ENCODE measurements at places on chromosomes 1 and 21.

DNA sequence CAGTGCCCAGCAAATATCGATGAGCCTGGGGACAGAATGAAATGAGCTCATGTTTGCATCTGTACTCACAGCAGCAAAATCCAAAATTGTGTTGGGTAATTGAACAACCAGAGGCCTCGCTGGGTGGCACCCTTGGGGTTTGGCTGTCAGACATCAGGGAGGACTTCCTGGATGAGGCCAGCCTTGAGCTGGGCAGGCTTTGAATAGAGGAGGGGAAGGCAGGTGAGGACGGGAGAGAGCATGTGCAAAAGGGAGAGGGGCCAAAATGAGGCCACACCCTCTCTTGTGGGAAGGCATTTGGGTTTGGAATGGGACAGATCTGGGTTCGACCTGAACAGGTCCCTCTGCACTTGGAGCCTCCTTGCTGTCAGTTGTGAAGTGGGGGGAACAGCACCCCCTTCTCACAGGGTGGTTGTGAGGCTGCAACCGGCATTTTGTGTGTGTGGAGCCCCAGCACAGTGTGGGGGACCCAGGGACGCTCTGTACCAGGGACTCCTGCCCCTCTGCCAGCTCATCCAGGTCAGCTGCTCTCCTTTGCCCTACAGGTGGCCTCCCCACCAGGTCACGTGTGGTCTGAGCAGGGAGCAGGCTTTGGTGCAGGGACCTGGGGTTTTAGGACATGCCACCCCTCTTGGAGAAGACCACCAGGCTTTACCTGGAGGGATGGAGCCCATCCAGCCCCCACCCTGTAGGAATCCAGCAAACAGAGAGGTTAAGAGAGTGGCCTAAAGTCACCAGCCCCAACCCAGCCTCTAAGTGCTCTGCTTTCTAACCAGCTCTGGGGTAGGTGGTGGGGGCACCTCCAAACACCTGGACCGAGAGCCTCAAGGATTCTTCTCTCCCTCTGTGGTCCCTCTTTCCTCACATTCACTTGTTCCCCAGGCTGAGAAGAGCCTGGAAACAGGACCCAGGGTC is 521.8 kb downstream of the PTPRU start:
- no peak for DNase-seq

GRCh38 chr1:15246960-15247614 is at the start of gene FHAD1:
Gene FHAD1 (plus strand): TSS chr1:15247223. CDS start chr1:15251785, 4,562 bp downstream.
- peak; percentile 35 for DNase-seq

DNA sequence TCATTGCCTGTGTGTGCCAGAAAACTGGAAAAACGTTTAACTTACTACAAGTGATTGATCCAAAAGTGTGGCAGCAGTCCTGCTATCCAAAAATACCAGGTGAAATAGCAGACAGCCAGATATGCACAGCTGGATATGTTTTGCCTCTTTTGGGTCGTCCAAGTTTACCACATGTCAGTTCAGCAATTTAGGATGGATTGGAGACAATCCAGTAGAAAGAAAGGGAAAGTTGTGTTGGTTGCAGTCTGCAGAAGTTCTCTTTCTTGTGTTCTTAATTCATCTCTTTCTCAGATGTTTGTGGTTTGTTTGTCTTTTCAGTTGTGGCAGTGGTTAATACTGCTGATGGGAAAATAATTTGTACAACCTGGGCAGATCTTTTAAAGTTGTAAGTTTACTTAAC is 645.0 kb downstream of the PTPRC start:
- no peak for DNase-seq

DNA sequence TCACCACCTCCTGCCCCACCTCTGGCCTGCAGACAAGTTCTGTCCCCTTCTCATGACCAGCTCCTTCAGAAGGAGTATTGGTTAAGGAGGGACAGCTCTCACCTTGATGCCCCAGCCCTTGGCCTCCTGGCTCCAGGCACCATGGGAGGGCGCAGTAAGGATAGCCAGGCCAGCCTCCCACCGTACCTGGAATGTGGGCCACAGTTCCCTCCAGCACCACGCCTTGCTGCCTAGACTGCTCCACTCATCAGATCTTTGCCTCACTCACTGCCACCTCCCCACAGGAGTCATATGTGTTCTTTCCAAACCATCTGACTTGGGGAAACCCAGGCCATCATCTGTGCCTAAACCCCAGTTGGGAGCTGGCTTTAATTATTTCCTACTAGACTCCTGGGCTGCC is 97.0 kb downstream of the CCDC185 start:
- DNase-seq, result no peak

GRCh38 chr1:32539584-32540571 is 651 bp downstream of the ZBTB8A start:
- peak; percentile 42 for DNase-seq

DNA sequence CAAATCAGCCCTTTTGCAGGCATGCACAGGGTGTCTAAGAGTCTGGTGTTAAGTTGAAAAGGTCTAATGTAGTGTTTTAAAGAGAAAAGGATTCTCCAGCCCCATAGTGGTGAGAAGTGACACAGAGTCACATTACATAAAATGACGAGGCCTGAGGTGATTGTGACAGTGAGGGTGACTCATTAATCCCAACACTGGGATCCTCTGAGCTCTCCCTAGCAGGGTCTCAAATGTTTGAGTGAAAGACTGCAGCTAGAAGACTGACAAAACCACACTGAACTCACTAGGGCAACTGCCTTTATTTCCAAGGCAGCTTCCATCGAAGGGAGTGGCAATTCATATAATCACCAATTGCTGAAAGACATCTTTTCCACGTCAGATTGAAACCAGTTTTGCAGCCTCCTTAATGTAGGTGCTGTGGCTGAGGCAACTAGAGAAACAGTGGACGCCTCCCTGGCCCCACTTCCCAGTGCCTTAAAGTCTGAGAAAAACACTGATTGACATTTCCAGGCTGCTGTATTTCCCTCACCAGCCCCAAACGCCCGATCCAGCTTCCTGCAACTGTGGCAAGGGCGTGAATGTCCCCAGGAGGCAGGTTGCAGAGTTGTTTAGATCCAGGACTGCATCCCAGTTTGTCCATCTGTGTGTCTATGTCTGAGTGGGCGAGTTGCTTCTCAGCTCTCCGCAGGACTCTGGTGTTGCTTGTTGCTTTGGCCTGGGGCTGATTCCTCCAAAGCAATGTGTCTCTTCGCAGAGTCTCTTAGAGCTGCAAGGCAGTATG is 81.4 kb downstream of the RUNX1 start:
- DNase-seq, result no peak

DNA sequence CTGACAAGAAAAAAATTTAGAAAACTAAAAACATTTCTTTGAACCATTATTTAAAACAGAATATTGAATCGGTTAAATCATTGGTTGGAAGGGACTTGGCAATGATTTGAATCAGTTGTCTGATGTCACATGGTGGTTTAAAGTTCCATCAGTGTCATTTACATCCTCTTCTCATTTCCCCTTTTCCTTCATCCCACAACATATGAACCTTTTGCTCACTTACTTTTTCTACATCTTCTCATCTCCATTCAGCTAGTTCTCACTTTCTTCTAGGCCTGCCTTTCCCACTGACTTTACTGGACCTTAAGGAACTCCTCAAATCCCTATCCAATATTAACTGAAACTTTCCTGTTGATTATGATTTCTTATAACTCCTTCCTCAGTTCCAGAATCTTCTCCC is 58.5 kb downstream of the PHACTR4 start:
- DNase-seq, result no peak

DNA sequence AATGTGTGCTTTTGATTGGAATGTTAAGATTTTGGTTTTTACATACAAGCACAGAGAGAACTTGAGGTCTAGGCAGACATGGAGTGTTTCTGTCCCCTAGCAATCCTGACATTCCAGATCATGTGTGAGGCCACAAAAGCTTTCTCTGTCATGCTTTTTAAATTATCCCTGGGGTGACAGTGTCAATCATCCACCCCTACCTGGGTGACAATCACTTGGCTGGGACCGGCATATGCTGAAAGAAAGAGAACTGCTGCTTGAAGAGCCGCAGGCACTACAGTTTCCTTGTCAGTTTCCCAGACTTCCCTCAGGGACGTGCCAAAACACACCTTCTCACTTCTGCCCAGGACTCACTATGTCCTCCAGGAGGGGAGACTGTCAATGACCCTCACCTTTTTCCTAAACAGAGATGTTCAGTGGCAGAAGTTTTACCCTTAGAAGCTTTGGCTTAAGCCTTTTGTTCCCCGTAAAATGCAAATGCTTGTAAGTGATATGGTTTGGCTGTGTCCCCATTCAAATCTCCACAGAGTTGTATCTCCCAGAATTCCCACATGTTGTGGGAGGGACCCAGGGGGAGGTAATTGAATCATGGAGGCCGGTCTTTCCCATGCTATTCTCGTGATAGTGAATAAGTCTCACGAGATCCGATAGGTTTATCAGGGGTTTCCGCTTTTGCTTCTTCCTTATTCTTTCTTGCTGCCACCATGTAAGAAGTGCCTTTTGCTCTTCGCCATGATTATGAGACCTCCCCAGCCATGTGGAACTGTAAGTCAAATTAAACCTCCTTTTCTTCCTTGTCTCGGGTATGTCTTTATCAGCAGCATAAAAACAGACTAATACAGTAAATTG is 217.4 kb downstream of the FGGY start:
- DNase-seq, result no peak

GRCh38 chr1:7299329-7299799 is 471.7 kb upstream of the VAMP3 start:
- DNase-seq, result no peak

DNA sequence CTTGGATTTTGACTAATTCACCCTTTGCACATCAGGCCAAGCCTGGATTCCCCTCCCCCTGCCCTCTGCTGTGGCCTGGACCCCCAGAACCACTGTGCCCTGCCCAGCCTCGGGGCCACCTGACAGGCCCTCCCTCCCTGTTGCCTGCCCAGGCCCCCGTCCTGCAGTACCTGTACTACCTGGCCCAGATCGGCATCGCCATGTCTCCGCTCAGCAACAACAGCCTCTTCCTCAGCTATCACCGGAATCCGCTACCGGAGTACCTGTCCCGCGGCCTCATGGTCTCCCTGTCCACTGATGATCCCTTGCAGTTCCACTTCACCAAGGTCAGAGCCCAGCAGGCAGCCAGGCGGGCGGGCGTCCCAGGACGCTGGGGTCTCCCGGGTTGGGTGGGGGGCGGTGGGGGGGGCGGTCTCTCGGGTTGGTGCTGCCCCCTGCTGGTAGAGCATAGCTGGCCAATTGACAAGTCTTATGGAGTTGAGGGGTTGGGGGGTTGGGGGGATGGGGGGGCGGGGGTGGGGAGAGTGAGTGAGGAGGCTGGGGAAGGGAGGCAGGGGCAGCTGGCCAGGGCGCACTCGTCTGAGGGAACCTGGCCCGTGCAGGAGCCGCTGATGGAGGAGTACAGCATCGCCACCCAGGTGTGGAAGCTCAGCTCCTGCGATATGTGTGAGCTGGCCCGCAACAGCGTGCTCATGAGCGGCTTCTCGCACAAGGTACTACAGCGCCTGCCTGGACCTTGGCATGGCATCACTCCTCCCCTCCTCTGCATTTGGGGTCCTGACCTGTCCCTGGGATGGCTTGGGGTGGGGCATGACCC is 10.7 kb downstream of the AMPD2 start:
- no peak for DNase-seq

- no peak for DNase-seq
Measured at GRCh38 chr21:35485364-35485763, 436.3 kb upstream of the RUNX1 start.

GRCh38 chr1:113103048-113103447 is 30.1 kb downstream of the LRIG2 start:
- DNase-seq, result no peak

GRCh38 chr1:194598098-194598497 is 1411.7 kb upstream of the B3GALT2 start:
- DNase-seq, result no peak

DNA sequence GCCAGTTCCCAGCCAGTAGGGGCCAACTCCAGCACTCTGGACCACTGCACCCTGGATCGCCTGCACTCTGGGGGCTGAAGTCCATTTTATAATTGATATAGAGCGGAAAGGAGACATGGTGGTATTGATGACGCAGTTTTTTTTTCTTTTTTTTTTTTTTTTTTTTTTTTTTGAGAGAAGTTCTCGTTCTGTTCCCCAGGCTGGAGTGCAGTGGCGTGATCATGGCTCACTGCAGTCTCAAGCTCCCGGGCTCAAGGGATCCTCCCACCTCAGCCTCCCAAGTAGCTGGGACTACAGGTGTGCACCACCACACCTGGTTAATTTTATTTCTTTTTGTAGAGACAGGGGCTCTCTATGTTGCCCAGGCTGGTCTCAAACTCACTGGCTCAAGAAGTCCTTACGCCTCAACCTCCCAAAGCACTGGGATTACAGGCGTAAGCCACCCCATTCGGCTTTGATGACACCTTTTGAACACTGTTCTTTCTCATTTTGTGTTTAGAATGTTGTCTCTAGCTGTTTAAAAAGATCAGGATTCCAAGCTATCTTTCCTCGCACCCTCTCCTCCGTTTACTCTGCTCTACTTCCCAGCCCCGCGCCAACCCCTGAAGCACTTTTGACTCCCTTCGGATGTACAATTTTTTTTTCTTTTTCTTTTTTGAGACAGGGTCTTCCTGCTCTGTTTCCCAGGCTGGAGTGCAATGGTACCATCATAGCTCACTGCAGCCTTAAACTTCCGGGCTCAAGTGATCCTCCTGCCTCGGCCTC is 960 bp downstream of the MX2 start:
- DNase-seq, result no peak

DNA sequence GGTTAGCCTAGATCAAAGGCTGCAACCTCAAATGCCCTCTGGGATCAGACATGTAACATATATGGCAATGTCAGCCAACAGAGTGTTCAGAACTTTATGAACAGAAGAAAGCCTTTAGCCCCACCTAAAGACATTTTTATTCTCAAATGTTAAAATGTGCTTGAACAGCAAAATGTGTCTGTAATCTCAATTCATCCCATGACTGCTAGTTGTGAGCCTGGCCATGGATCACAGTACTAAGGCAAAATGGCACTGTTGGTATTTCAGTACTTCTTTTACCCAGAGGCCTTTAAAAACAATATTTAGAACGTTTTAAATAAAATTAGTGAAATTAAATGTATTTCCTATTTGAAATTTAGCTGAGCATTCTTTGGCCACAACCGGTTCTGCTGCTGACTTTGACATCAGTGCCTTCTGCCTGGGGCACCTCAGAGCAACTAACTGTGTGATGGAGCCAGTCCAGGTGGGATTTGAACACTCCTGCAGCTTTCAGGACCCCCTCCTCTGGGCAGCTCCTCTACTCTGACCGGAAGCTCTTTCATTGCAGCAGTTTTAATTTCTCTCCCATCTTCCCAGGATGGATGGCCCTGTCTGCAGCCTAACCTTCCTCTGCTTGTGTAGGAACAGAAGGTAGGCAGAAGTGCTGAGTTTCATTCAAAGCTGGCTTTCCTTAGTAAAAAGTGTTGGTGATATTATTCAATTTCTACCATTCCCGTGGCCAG is 68.3 kb upstream of the NFIA start:
- no peak for DNase-seq

DNA sequence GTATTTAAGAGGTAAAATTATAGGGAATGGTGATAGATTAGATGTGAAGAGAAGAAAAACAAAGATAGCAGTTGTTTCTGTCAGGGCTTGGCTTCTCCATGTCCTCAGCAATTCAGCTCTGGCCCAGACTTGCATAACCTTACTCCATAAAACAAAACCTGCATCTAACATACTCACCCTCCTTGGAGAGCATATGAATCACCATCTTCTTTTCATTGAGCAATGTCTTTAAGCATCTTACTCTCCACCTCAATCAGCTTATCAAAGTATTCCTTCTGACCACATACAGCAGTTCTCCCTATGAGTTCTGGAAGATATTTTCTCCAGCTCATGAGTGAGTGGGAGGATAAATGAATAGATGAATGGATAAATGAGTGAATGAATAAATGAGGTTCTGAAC is 49.0 kb downstream of the RAB3B start:
- no peak for DNase-seq
